ENCODE measurements at places on chromosomes 1 and 21.

DNA sequence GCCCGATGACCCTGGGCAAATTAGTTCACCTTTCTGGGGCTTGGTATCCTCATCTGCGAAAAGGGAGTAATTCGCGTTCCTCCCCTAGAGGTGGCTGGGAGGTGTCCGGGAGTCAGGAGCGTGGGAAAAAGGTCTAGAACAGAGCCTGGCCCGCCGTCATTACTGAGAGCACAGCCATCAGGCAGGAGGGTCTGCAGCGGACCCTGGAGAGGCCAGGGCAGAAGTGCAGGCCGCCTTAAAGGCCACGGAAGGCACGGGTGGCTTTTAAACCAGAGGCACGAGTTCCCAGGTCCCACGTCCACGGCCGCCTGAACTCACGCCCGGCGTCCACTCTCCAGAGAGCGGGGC, 850 bp downstream of the PANK4 start:
- DNase-seq: no peak

- DNase-seq: no peak
Measured at GRCh38 chr1:77976433-77977076, 2.3 kb downstream of the FUBP1 start.

GRCh38 chr1:100077531-100077930, 55.2 kb downstream of the SASS6 start:
- DNase-seq: no peak

GRCh38 chr21:29385934-29386520, 87.3 kb downstream of the BACH1 start:
- no peak for DNase-seq

GRCh38 chr1:189726806-189727205, 750.9 kb downstream of the BRINP3 start:
- no peak for DNase-seq

DNA sequence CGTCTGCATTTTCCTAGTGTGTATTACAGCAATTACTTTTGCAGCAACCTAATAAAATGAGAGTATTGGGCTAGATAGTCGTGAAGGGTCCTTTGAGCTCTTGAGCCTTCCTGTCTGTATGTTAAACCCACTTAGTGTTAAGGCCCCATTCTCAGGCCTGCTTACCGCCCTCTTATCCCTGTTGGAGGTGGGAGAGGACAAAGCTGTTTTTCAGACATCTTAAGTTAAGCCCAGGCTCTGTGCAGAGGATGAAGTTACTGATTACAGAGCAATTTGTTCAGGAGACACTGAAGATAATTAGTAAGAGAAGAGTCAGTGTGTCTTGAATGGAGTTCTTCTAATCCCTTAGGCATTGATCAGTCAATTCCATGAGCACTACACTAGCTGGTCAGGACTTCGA, 114.6 kb downstream of the UCK2 start:
- DNase-seq: no peak

GRCh38 chr1:23007106-23007505, 8.5 kb downstream of the TEX46 start:
- DNase-seq: no peak

DNA sequence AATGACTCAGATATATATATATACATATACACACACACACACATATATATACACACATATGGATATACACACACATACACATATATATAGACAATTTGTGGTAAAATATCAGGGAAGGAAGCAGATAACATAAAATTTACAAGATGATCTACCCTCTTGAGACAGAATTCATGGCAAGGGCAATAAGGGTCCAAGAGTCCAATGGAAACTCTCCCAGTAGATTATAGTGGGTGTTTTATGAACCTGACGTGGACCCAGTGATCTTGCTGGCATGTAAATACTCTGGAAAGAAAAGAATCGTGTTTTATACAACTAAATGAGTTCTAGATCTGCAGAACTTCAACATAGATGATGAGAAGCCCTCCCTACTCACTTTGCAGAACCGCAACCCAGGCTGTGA, 49.3 kb downstream of the DENND1B start:
- no peak for DNase-seq

- no peak for DNase-seq
Measured at GRCh38 chr1:20302108-20302471, 11.4 kb downstream of the VWA5B1 start.

- DNase-seq: no peak
Measured at GRCh38 chr21:28332796-28333195, 659.9 kb downstream of the LTN1 start.

DNA sequence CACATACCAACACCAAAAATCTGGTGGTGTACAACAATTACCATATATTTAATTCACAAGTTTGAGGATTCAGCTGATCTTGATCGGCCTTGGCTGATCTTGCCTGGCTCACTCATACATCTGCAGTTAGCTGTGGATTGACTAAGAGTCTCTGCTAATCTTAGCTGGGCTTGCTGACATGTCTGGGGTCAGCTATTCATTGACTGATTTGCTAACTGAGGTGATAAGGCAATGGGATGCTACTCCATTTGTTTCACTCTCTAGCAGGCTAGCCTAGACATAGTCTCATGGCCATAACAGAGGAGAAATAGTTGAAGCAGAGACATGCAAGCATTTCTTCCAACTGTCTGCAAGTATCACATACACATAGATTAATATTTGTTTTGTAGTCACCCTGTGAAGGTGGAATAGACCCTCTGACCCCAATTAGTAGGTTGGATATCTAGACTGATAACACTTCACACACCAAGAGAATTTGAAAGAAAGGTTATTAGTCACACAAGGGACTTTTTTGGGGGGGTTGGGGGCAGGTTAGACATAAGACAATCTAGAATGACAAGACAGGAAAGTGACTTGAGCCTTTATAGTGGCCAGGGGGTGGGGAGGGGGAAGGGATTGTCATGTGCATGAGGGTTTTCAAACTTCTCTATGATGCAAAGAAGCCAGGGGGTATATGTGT, 142.3 kb downstream of the BARHL2 start:
- no peak for DNase-seq

- no peak for DNase-seq
Measured at GRCh38 chr1:181777812-181778211, 283.7 kb downstream of the ZNF648 start.

GRCh38 chr1:170857955-170858354, 77.4 kb upstream of the MROH9 start:
- no peak for DNase-seq

DNA sequence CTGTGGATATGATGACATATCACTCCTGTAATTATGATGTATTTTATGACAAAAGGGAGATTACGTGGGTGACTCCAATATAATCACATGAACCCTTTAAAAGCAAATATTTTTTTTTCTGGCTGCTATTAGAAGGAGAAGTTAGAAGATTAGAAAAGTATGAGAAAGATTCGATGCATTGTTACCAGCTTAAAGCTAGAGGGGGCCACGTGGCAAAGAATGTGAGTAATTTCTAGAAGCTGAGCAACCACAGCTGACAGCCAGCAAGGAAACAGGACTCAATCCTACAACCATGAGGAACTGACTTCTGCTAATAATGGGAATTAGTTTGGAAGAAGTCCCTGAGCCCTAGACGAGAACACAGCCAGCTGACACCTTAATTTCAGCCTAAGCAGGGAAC, 56.3 kb upstream of the C1orf87 start:
- no peak for DNase-seq

- DNase-seq: no peak
Measured at GRCh38 chr1:44354268-44354839, 703 bp downstream of the ERI3 start.

- DNase-seq: no peak
Measured at GRCh38 chr21:28590676-28591075, 402.0 kb downstream of the LTN1 start.

- no peak for DNase-seq
Measured at GRCh38 chr1:10396870-10397269, 2.0 kb upstream of the PGD start.

- DNase-seq: no peak
Measured at GRCh38 chr1:30353637-30354036, 369.7 kb downstream of the MATN1 start.
